Activated CD4-positive, alpha-beta T cell treated with anti-CD3 and anti-CD28 coated beads for 48 hours (primary cell): ENCODE measurements at places on chromosomes 12 and 14.

- no peak for DNase-seq
Observed at GRCh38 chr12:128606538-128606937, 217.2 kb downstream of the SLC15A4 start.

DNA sequence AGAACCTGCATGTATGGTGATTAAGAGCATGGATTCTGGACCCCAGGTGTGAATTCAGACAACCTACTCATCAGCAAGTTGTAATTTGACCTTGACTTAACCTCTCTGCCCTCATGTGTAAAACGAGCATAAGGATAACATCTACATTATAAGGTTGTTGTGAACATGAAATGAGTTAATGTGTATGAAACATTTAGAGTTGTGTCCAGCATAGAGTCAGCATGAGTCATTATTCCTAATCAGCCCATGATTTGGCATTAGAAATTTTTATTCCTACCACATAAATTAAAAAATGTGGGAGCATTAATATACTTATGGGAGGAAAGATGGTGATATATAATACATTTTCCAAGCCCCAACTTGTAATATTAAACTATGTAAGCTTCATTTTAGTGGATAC is 95.9 kb upstream of the DDHD1 start:
- no peak for DNase-seq

DNA sequence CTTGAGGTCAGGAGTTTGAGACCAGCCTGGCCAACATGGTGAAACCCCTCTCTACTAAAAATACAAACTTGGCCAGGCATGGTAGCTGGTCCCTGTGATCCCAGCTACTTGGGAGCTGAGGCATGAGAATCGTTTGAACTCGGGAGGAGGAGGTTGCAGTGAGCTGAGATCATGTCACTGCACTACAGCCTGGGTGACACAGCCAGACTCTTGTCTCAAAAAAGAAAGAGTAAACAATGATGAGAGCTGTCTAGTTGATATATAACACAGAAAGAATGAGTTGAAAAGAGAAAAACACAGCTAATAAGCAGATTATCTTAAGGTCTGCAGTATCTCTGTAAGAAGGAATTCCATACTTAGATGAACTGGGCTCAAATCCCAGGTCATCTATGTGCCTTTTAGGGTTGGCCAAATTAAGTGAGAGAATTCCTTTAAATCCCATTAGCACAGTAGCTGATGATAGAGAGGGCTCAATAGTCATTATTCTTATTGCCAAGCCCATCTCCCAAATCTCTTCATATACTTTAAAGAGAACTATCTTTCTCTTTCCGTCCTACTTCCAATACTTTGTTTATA is 31.1 kb upstream of the STRAP start:
- no peak for DNase-seq

- no peak for DNase-seq
Observed at GRCh38 chr12:5723711-5724252, 221.3 kb downstream of the ANO2 start.

DNA sequence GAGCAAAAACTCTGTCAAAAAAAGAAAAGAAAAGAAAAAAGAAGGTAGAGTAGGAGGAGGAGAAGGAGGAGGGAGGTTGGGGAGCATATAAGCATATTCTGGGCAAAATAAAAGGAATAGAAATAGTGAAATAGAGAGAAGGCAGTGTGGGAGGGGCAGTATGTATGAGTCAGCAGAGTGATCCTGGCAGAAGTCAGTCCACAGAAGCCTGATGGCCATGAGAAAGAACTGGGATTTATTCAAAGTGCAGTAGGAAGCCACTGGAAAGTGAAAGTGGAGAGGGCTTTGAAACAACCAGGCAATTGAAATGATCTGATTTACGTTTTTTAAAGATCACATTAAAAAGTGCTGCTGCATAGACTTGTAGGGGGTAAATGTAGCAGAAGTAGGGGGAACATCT is 368.6 kb upstream of the USP15 start:
- no peak for DNase-seq

DNA sequence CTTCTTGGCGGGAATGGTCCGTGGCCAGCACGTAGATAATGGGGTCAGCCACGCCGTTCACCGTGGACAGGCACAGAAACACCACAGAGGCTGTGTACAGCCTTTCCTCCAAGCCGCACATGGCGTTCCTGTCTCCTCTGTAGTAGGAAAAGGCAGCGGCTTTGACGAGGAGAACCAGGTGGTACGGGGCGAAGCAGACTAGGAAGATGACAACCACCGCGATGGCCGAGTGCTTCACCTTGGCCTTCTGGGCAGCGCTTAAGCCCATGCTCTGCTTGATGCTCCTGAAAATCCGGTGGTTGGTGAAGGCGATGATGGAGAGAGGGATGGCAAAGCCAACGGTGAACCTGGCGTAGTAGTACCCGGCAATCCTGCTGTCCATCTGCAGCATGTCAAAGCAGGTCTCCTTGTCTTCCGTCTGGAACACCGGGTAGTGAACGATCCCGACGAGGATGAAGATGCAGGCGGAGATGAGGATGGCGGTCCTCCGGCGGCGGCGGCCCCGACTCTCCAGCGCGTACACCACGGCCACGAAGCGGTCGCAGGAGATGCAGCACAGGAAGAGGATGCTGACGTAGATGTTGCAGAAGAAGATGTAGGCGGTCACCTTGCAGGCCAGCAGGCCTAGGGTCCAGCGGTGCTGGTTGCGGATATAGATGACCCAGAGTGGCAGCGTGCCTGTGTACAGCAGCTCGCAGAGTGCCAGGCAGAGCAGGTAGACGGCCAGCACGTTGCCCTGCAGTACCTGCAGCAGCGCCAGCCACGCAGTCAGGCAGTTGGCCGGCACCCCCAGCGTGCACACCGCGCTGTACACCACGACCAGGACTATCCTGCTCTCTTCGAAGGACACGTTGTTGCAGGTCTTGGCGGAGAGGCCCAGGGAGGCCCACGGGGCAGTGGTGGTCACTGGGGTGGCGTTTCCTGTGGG is 13.8 kb downstream of the GPR132 start:
- no peak for DNase-seq

GRCh38 chr12:2490831-2491230 is 303.9 kb upstream of the FKBP4 start:
- DNase-seq, result no peak

- DNase-seq, result no peak
Observed at GRCh38 chr12:93322784-93323183, 54.9 kb upstream of the NUDT4 start.

DNA sequence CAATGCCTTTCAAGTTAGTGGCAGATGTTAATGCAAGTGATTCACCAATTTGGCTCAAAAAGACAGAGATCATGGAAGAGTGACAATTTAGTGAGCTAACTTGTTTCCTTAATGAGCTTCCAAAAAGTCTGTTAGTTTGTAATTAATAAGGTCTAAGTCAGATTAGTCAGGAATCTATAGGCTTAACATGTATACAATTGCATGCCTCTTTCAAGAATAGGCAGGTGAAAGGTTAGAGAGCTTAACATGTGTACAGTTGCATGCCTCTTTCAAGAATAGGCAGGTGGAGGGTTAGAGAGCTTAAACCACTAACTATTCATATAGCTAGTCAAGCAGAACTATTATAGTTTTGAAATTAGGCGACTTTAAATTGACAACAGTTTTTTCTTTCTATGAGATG is 663.8 kb downstream of the C12orf50 start:
- no peak for DNase-seq

- DNase-seq, result no peak
Observed at GRCh38 chr12:95179011-95179410, 38.3 kb downstream of the FGD6 start.

DNA sequence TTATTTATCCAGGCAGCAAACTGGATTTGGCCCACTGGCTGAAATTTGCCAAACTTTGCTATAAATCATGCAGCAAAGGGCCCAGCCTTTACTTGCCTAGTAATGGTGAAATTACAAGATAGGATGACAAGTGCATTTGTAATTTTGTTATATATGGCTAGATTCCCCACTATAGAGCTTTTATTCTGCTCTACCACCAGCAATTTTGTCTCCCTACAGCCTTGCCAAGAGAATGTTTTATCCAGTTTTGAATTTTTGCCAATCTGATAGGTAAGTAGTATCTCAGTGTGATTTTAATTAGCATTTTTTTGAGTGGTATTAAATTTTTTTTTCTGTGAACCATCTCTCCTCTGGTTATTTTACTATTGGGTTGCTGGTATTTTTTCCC is 161.6 kb downstream of the SLC41A2 start:
- DNase-seq, result no peak

- DNase-seq, result no peak
Observed at GRCh38 chr12:20740972-20741371, 45.8 kb downstream of the SLCO1C1 start.

GRCh38 chr12:66742508-66743367 is 63.9 kb upstream of the GRIP1 start:
- DNase-seq, result no peak

DNA sequence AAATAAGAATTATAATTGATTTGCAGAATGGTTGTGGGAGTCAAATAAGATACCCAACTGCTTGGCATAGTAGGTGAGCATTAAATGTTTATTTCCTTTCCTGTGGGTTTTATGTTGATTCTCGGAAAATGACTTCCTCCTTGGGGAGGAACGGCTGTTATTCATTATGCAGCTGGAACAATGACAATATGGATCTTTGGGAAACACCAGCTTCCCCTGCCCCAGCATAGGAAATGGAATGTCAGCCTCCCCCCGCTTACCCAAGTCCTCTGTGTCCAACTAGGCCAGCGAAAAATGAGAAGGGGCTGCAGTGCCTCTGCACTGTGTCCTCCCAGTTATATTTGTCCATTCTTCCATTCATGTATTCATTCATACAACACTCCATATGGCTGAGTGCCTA is 11.7 kb upstream of the CCDC177 start:
- no peak for DNase-seq

- peak; percentile 92 for DNase-seq
Observed at GRCh38 chr12:6965026-6965661, 5.3 kb downstream of the PHB2 start.

DNA sequence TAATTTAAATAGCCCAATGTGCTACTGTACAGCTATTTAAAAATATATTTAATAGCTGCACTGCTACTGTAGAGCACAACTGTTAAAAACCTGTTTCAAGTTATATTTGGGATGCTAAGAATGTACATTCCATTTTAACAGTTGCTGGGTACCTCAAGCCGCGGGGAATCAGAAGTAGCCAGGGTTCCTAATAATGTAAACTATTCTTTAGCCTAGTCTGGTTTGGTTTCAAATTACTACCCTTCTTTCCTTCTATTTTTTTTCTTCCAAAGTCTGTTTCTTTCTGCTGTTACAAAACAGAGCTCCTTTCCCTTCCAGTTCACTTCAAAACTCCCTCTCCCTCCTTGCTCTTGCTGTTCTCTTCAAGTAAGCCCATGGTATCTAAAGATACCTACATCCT is 21.3 kb downstream of the SCAF11 start:
- DNase-seq, result no peak

DNA sequence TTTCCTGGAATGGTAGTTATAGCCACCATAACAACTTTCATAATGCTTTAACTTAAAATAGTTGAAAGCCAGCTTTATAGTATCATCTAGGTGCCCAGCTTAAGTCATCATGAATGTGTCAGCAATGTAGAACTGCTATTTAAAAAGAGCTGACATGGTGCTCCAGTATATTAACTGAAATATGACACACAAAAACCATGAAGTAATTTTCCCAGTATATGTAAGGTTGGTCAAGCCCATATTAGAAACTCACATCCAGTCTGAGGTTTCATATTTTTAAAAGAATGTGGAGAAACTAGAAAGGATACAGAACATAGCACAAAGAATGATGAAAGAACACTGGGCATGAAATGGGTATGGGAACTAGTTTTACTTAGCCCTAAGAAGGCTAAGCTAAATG is 121.3 kb upstream of the KRAS start:
- no peak for DNase-seq

DNA sequence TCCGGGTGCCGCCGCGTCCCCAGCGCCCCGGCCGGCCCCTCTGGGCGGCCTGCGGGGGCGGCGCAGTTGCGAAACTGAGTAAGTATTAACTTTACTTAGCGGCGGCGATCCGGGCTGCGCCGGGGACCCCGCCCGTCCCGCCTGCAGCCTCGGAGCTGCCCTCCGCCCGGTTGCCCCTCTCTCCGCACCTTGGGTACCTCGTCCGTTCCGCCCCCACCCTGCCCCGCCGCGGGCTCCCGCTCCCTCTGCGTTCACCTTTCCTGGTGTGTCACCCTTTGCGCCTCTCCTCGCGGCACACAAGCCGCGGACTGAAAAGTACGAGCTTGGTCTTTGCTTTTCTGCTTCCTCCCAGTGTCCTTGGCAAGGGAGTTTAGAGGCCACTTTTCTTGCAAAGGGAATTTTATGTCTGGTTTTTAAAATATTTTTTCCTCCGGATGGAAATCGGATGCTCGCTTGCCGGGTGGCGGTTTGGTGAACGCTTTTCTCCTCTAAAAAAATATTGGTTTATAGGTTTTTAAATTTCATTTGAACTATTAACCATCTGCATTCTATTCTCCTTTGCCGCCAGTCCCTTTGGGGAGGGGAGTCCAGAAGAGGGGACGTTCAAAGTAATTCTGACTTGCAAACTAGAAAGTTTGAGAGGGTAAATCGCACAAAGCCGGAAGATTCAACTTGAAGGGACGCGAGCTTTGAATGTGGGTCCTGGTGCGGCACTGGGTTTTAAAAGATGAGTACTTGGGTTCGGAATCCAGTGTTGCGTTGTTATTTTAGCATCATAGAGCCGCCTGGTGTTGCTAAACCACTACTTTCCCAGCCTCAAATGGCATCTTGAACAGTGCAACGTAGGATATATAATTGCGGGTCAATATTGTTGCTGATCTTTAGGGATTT is 834 bp downstream of the RASSF8 start:
- DNase-seq, result peak; percentile 38

DNA sequence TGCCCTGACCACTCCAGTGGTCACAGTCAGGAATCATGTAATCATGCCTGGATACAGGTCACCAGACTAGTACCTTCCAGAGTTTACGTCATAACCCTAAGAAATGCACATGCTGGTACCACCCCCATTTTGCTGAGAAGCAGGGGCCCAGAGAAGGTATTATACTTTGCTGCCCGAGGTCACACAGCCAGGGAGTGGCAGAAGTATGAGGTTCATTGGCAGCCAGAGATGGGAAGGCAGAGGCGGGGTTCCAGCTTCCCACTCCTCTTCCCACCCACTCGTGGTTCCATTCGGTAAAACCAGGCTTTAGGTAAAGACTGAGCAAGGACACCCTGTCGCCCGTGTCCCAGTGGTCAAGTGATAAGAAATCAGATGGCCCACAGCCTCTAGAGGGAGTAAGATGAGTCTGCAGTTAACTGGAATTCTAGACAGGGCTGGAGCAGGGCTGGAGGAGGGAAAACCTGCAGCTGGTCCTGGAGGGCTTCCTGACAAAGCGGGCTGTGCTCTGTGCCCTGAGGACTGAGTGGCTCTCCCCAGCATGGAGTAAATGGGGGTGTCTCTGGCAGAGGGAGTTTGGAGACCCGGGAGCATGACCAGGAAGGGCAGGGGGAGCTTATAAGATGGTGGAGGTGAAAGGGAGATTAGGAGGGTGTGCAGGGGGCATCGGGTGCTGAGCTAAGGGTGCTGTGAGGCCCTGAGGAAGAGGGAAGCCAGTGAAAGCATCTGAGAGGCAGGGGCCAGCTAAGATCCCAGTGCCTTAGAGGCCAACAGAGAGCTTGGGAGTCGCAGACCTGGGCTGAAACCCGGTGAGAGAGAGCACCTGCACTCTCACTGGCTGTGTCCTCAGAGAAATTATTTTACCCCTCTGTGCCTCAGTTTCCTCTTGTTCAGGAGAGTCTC is 5.7 kb downstream of the FAM222A start:
- no peak for DNase-seq

GRCh38 chr14:102525219-102525928 is 15.8 kb upstream of the ANKRD9 start:
- DNase-seq, result peak; percentile 50

GRCh38 chr12:91781114-91781513 is 364.5 kb downstream of the BTG1 start:
- no peak for DNase-seq
